Kasumi-1 (cell line): ENCODE measurements at places on chromosomes 5 and 9.

DNA sequence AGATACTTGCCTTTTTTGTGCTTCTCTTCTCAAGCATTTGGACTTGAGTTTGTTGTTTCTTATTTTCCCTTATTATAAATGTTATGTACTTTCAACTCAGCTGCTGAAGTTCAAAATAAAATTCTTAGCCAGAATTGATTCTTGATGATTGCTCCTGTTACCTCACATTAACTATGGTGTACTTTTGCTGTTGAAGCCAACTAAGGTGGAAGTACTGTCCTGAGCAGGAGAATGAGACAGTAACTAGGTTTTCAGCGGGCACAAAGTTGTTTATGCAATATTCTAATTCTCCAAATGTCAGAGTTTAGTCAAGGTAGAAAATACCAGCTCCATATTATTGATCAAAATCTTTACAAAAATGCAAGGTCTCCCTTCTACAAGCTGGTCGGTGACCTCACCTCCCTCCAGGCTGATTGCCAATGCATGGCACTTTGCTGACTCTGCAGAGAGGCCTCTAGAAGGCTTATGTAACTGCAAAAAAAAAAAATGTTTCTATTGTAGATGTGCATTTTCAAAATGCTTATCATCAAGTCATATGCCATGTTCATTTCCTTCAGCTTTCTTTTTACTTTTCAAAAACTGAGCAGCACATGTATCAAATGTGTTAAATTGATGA, 1783.5 kb upstream of the WWC1 start:
- no peak for DNase-seq

- peak; percentile 28 for DNase-seq
These were observed 33.5 kb downstream of the SPEF2 start for GRCh38 chr5:35651002-35651756.

DNA sequence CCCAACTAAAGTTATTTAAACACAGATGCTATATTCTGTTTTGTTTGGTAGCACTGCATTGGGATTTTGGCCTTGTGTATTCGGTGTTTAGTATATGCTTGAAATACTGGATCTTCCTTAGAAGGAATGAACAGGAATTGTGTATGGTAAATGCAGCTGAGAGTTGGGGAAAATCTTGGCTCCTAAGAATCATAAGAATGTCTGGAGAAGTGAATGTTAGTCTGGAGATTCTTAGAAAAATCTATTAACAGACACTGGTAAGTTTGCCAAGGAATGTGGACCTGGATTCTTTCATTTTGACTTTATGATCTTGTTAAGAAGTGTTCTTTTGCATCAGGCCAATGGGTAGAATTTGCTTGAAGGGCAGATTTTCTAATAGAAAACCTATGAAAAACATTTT, 38.9 kb downstream of the SNX30 start:
- no peak for DNase-seq

- DNase-seq, result peak; percentile 58
These were observed 2.0 kb upstream of the LMX1B start for GRCh38 chr9:126611592-126612325.

- peak; percentile 71 for DNase-seq
These were observed 2.5 kb upstream of the SEC16A start for GRCh38 chr9:136485049-136486045.

- DNase-seq, result no peak
These were observed 187.9 kb downstream of the MAN2A1 start for GRCh38 chr5:109877670-109878045.

- no peak for DNase-seq
These were observed 4.5 kb downstream of the EGR1 start for GRCh38 chr5:138469540-138470321.

DNA sequence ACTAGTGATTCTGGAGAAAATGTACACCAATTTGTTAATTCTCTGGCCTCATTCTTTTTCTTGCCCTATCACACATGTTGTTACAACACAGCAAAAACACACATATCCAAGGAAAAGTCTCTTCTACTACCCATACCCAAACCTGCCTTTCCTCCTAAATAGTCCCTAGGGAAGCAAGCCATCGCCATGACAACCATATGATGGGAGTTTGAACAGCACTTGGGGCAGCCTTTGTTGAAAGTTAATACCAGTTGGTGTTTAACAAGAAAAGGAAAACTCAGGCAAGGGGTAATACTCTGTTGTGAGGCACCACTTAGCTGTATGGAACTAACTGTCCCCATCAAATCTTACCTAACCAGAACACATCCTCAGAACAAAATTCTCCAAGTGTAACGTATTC, 1.7 kb downstream of the TRPM3 start:
- DNase-seq, result no peak

- DNase-seq, result no peak
These were observed 413.6 kb downstream of the ENC1 start for GRCh38 chr5:74226716-74227485.

GRCh38 chr9:136297016-136297691, 6.7 kb downstream of the CCDC187 start:
- DNase-seq, result no peak

GRCh38 chr5:153623751-153624450, 133.4 kb downstream of the GRIA1 start:
- no peak for DNase-seq

DNA sequence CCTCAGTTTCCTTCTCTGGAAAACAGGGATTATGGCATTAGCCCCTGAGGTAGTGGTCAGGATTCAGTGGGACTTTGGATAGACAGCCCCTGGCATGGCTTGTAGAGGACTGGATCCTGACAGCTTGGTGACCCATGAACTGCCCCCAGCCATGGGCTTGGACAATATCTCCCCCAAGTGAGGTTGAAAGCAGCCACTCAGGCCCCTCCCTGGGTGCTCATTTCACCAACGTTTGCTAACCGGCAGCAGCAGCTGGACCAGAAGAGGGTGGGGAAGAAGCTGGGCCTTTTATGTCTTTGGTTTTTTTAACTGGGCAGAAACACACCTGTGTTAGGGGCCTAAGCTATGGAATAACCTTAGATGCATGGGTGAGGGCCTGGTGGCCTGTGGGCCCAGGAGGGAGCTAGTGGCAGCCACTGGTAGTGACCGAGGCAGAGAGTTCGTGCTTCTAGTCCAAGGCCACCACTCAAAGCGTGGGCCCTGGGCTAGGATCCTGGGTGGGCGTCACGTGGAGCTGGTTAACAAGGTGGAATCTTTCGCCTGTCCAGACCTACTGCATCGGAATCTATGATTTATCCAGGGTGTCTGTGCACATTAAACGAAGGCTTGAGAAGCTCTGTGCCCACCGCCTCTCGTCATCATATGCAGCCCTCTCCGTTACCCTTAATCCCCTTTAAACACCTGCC, 1.9 kb downstream of the SLC2A8 start:
- no peak for DNase-seq

DNA sequence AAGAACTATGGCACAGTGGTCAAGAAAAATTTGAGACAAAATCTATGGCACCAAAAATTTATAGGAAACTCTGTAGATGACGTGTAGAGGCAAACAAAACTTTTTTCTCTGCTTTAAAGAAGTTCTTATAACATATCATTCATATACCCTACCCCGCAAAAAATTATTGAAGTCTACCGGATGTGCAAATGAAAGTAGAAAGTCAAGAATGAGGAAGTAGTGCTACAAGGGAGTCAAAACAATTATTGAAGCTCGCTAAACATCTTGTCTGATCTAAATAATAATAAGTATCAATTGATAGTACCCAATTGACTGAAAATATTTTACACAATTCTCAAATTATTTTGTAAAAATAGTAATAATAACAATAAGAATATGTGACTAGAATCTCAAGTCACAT, 398.5 kb downstream of the TAF11L14 start:
- DNase-seq, result no peak

DNA sequence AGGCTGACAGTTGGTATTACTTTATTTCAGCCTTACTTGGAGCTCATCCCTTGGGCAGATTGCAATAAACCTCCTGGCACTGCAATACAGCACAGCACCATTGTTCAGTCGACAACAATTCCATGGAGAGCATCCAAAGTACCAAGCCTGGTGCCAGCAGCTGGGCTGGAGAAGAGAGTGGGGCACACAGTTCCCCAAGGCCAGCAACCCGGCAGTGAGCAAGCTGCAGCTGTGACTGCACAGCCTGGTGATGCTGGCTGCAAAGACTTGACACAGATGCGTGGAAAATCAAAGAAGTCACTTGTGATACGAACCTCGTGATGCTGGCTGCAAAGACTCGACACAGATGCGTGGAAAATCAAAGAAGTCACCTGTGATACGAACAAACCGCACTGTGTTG, 125.4 kb downstream of the ATPSCKMT start:
- no peak for DNase-seq

- no peak for DNase-seq
These were observed 1205.2 kb upstream of the DMAC1 start for GRCh38 chr9:9004810-9005209.

GRCh38 chr5:132480042-132480441, 10.5 kb downstream of the IRF1 start:
- no peak for DNase-seq

DNA sequence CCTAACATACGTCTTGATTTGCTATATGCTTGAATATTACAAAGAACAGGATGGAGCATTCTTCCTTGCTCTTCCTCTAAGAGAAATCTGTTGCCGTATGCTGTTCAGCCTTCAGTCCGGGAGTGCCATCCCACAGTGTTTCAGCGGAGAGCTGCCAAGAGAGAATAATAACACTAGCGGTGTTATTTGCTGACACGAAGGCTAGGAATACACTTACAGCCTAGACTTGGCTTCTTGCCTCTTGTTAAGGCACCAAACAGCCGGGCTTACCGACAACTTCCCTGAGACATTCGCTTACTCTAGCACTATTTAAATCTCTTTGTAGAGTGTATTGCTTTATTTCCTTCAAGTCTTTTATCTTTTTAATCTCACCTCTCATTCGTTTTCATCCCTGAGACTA, 31.4 kb downstream of the KCTD16 start:
- DNase-seq, result no peak

GRCh38 chr5:135955525-135955924, 742 bp upstream of the LECT2 start:
- no peak for DNase-seq

DNA sequence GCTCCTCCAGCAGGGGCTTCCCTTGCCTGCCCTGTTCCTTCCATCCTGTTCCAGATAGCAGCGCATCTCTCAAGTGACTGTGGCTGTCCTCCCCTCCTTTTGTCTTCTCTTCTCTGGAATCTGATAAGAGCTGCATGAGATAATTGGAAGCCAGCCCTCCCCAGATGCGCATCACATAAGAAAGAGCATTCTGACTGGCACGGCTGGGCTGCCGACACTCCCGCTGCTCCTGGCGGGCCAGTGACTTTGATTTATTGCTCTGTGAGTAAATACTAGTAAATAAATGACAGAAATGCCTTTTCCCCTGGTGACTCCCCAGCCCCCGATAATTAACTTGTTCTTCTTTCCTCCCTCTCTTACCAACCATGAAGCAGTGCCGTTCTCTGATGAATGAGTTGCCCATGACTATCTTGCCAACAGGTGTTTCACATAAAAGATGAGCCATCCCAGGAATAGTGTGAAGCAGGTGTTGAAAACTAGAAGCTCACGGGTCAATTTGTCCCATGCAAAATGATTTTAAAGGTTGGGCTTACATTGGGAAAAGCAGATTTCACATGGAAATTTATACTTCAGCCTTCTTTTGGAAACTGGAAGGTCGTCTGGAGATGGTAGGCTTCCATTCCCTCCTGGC, 212.3 kb downstream of the ERCC6L2 start:
- no peak for DNase-seq

- DNase-seq, result peak; percentile 60
These were observed 1.6 kb downstream of the FER start for GRCh38 chr5:108749128-108749861.

DNA sequence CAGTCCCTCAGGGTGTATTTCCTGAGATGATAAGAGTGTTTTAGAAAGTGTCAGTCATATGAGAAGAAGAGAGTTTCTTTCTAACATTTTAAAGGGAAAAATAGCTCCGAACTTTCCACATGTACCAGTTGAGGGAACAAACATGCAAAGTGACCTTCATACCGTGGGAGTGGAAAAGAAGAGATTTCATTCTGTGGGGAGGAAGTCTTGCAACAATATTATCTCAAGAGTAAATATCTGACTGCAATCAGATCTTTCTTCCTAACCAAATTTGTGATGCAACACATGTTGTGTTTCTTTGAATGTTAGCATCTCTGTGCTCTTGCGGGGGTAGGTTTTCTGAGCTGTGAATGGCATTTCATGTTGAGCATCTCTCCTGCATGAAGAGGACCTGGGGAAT, 30.6 kb downstream of the ANKRD55 start:
- DNase-seq, result no peak

- DNase-seq, result no peak
These were observed 101.2 kb downstream of the ADAMTS2 start for GRCh38 chr5:179244044-179244443.

DNA sequence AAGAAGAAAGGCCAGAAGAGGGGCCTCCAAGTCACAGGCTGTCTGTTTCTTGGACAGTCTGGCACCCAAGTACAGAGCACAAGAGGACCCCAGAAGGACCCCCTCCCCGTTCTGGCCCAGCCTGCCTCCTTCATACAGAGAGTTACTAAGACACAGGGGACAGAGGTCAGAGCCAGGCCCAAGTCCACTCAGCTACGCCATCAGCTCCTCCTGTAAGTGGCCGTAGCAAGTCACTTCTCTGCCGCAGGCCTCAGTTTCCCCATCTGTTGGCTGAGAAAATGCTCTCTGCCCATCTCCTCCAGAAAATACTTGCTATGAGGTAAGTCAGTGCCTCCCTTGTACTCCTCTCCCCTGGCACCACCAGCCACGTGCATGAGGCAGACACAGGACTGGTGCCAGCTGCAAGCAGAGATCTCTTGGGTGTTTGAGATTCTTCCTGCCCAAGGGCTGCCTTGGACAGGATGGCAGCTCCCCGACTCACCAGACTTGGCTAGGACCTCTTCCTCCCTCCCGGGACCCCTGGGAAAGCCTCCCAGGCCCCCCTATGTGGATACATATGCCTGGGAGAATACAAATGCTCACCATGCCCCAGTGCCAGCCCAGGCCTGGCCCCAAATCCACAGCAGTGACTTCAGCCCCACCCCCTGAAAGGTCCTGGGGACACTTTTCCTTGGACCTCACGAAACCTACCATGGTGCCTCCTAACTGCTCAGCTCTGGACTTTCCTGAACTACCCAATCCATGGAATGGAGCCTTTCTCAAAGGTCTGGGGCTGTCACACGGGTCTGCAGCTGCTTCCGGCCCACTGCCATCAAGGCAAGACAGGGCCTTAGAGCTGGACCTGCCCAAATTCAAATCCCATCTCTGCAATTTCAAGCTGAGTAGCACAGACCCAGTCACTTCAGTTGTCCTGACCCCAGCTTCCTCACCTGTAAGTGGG, 5.1 kb downstream of the EEIG1 start:
- no peak for DNase-seq

- peak; percentile 36 for DNase-seq
These were observed 39.2 kb upstream of the ELOVL7 start for GRCh38 chr5:60883229-60883628.

DNA sequence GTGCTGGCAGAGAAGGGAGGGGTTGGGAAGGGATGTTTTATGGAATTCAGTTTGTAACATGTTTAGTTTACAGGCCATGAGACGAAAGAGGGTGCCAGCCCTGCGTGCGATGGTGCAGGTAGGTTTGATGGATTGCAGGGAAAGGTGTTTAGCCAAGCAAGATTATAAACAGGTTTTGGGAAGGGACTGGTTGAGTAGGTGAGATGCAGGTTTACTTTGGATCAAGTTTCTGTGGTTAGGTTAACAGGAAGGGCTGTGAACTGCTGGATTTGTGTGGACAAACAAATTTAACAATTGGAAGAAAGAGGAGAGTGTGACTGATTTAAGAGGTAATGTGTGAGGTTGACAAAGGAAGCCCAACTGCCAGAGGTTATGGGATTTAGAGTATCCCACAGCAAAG, 32.6 kb upstream of the GPX3 start:
- no peak for DNase-seq
